ENCODE measurements at places on chromosomes 4 and X.

DNA sequence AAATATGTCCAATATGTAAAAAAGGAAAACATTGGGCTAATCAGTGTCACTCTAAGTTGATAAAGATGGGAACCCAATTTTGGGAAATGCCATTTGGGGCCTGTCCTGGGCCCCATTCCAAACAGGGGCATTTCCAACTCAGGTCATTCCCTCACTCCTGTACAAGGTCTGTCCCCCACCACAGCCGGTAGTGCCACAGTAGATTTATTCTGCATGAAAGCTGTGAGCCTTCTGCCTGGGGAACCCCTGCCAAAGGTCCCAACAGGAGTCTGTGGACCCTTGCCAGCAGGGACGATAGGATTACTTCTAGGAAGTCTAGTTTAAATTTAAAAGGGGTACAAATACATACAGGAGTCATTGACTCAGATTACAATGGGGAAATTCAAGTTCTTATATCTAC, 317.6 kb upstream of the GNPDA2 start:
- no peak for DNase-seq

DNA sequence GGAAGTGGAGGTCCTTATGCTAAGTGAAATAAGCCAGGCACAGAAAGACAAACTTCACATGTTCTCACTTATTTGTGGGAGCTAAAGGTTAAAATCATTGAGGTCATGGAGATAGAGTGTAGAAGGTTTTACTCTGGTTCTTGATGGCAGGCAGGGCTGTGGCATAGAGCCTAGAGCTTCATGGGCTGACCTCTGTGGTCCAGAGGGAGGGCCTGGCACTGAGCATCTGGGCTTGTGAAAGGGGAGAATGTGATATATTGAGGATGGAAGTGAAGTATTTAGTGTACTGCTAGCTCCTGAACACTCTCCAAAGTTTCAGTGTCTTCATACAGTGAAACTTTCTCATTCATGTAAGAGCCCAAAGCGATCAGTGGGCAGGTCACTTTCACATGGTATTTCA, 71.3 kb upstream of the ANXA3 start:
- DNase-seq, result no peak

- DNase-seq, result no peak
Measured at GRCh38 chrX:76253432-76253831, 80.6 kb downstream of the PBDC1 start.

GRCh38 chr4:77601614-77602187, 3.9 kb upstream of the CXCL13 start:
- DNase-seq, result no peak

DNA sequence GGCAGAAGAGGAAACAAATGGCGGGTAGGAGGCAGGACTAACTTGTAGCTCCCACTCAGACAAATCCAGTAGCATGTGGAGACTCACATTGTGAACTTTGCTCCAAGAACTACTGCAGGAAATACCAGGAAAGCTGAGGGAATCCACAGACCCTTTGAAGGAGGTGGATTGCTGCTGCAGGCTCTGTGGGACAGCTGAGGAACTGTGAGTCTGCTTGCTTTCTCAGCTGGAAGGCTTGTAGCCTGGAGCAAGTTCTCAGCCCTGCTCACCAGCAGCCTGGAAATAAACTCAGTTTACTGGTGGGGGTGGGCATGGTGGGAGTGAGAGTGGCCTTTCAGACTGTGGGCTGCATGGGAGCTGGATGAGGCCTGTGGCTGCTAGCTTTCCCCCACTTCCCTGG, 16.0 kb downstream of the RTL3 start:
- DNase-seq, result no peak

- no peak for DNase-seq
Measured at GRCh38 chr4:162475246-162475645, 311.4 kb upstream of the FSTL5 start.

GRCh38 chr4:2482693-2483092, 13.8 kb downstream of the RNF4 start:
- no peak for DNase-seq

GRCh38 chr4:52876069-52876468, 14.0 kb downstream of the RASL11B start:
- no peak for DNase-seq

DNA sequence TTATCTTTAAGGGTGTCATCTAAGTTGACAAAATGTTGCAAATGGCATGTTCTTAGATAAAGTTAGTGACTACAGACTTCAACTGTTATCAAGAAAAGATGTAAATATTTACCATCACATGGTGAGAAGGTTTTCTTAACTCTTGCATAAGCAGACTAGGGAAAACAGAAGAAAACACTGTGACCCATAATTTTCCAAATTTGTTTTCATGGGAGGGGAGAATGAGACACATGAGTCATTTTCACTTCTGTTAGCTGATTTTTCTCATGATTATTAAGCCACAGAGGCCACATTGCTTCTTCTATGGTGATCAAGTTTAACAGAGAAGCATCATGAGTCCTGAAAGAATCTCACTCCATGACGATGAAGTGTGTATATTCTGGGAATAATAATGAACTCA, 30.2 kb upstream of the SYTL5 start:
- no peak for DNase-seq

- DNase-seq, result no peak
Measured at GRCh38 chrX:120311727-120312063, 434 bp upstream of the TMEM255A start.

DNA sequence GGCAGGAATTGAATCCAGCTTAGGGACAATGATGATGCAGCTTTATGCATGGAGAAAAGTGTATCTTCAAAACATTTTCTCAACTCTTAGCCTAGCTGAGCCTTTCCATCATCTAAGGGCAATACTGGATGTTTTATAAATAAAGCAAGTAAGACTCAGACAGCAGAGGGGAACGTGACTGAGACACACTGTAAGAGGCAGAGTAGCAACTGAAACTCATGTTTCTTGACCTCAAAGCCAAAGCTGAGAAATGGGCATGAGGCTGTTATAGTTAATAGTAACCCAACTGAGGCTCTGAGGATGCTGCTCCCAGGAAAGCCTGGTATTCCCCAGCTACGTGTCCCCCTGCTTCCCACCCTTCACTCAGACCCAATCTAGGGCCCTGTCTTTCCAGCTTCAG, 44.6 kb downstream of the ARHGEF9 start:
- no peak for DNase-seq

GRCh38 chr4:62256479-62256878, 1056.4 kb downstream of the ADGRL3 start:
- no peak for DNase-seq

GRCh38 chr4:169128902-169129301, 118.8 kb upstream of the CBR4 start:
- peak; percentile 78 for DNase-seq

GRCh38 chrX:24294619-24295018, 19.2 kb downstream of the SUPT20HL2 start:
- no peak for DNase-seq

GRCh38 chr4:180960743-180961401, 1282.3 kb upstream of the TENM3 start:
- no peak for DNase-seq

GRCh38 chrX:5802391-5802790, 426.3 kb downstream of the NLGN4X start:
- no peak for DNase-seq

GRCh38 chrX:77431227-77431626, 16.0 kb upstream of the FGF16 start:
- DNase-seq, result no peak

- no peak for DNase-seq
Measured at GRCh38 chr4:146154057-146154456, 21.5 kb upstream of the LSM6 start.

DNA sequence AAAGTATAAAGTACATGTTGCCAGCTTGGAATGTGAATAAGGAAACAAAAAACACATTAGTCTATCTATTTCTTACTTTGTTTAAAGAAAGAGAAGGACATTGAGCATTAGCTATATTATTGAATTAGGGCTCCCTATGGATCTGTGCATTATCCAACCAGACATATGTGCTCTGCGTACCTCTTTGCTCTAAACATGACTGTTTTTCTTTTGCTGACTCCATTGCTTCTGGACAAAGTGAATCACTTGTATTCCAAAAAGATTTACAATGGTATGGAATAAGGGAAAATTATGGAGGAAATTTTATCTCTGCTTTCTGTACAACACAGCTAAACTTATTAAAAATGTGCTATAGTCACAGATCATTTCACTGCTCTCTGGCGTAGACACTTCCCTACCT, 727.8 kb upstream of the LCORL start:
- DNase-seq, result no peak

DNA sequence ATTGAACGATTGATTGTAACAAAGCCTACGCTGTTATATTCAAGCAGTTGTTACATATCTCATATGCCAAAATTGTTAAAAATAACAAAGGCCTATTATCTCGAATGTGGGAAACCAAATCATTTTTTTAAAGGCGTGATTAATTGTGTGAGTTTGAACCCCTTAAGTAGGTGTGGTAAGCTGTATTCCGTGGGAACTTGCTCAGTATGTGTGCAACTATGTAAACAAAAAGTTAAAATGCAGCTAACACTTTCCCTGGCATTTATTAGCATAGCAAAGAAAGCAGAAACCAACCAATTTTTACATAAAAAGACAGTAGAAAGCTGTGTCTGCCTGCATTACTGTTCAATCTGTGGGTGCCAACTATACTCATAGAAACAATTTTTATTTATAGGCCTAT, 166.0 kb upstream of the HAND2 start:
- no peak for DNase-seq

DNA sequence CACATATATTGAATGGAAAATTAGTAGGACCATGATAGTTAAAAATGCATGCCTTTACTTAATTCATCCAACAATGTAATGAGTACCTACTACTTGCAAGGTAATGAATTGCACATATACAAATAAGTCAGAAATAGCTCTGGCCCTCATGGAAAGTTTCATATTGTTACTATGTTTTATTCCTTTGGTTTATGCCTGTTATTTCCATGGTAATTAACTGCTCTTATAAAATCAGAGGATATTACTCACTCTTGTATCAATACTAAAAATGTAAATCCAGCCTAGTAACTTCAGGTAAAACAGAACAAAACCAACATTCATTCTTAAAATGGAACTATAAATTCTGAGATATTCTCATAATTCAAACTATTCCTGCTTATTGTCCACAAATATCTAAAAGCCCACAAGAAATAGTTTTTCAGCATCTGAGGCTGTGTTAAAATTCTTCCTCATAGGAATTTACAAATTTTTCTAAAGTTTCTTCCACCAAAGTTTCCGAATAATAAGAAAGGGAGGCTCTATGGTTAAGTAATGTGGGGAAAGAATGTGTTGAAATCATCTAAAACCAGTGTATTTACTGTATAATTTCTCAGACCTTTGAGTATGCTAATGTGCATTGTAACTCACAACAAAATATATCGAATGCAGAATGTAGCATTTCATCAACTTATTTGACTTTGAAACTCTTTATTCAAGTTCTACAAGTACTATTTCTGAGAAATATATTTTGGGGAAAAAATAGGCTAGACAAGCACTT, 444.2 kb downstream of the PDGFC start:
- DNase-seq, result no peak

GRCh38 chr4:148327683-148328082, 114.5 kb downstream of the NR3C2 start:
- DNase-seq, result no peak

- DNase-seq, result peak; percentile 50
Measured at GRCh38 chr4:30717208-30718020, 2.8 kb upstream of the PCDH7 start.

DNA sequence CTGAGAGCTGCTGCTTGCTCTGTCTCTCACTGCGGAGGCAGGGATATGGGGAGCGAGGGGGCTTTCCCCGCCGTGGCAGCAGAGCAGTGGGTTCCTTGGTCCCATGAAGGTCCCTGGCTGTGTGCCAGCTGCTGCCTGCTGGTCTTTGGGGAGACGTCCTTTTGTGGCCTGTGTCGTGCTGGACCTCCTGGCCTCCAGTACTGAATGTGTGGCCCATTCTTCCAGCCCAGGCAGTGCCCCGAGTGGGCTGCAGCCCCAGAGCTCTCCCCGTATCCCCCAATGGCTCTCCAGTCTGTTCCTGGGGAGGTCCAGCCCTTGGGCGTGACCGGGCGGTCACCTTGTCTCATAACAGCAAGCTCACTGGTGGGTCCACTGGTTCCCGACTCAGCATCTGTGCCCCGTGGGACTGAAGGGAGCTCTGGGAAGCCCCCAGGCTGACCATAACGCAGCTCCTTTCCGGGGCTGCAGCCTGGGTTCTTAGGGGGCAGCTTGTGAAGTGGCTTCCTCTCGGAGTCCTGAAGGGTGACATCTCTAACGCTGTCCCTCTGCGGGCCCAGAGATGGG, 115.6 kb downstream of the SMIM20 start:
- DNase-seq, result no peak

GRCh38 chr4:86089781-86090323, 270.0 kb downstream of the MAPK10 start:
- no peak for DNase-seq

- DNase-seq, result no peak
Measured at GRCh38 chrX:151363316-151363715, 33.7 kb upstream of the VMA21 start.

DNA sequence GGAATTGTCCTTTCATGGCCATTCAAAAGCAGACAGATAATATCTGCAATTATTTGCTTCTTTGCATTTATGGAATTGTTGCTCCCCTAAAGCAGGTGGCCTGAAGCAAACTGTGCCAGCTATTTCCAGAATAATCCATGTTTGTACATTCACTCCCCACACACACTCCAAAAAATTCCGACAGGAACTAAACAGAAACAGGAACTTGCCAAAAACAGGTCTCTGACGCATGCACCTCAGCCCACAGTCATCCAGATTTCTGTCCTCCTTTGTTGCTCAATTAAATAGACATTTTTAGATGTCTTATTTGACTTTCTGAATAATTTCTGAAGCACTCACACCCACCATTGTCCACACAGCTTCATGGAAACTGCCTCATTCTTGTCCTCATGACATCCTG, 71.5 kb upstream of the EDNRA start:
- DNase-seq, result no peak

GRCh38 chr4:84258905-84259830, 239.9 kb downstream of the NKX6-1 start:
- DNase-seq, result no peak

- DNase-seq, result no peak
Measured at GRCh38 chr4:87038837-87039615, 104.2 kb downstream of the AFF1 start.

DNA sequence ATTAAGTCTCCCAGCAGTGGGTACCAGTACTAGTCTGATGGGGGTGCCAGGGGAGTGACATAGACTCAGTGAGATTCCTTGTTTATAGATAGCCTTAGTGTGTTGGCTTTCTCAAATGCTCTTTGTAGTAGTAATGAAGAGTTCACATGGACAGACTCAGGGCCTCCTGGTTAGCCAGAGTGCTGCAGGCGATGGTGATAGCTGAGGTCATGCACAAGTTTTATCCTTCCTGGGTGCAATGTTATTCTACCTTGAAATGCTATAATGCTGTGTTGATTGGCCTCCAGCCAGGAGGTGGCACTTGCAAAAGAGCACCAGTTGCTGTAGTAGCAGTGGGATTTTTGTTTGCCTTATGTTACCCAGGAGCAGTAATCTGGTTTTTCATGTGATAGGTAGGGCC, 35.5 kb upstream of the ADH4 start:
- DNase-seq, result peak; percentile 48
